ENCODE measurements at places on chromosomes 13 and 19. TPM values are rescaled to one million over a fixed set of nuclear protein-coding genes. Genes with fewer than 3 reads are reported as not detected.

Gene RAB11B
- total RNA-seq, result 11.5 TPM

Gene ZNF729
- total RNA-seq, result not detected

Gene NUP62
- 42.1 TPM for total RNA-seq

Gene FCER2
- total RNA-seq, result not detected

Gene DPP9
- 26.6 TPM for total RNA-seq

Gene GPC5
- total RNA-seq, result 0.02 TPM

Gene KLHL1
- total RNA-seq, result not detected

Gene LENG9
- 1.5 TPM for total RNA-seq

Gene GRK1
- not detected for total RNA-seq

Gene KANK3
- 0.15 TPM for total RNA-seq

Gene CRYL1
- 57.2 TPM for total RNA-seq

Gene PNMA8C
- total RNA-seq, result not detected

All from HepG2 (cell line).